ENCODE measurements at places on chromosomes 5 and 9.

DNA sequence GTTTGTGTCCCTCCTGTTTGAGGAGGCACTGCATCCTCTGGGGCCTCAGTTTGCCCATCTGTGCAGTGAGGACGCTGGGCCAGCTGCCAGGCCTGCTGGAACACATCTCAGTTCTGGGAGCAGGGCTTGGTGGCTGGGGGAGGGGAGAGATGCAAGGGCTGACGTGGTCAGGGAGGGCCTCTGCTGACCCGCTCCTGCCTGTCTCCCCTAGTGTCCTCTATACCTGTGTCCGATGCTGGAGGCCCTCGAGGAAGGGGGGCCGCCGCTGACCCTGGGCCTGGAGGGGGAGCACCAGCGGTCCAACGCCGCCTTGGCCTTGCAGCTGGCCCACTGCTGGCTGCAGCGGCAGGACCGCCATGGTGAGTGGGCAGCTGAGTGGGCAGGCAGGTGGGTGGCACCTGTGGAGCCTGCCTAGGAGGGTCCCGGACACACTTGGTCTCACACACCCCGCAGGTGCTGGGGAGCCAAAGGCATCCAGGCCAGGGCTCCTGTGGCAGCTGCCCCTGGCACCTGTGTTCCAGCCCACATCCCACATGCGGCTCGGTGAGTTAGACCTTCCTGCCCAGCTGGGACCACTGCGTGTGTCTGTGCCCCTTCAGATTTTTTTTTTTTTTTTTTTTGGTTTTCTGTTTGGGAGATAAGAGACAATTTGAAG, 5.8 kb downstream of the FPGS start:
- no peak for DNase-seq

GRCh38 chr5:127878174-127878750, 175.1 kb downstream of the CCDC192 start:
- DNase-seq = peak; percentile 54

DNA sequence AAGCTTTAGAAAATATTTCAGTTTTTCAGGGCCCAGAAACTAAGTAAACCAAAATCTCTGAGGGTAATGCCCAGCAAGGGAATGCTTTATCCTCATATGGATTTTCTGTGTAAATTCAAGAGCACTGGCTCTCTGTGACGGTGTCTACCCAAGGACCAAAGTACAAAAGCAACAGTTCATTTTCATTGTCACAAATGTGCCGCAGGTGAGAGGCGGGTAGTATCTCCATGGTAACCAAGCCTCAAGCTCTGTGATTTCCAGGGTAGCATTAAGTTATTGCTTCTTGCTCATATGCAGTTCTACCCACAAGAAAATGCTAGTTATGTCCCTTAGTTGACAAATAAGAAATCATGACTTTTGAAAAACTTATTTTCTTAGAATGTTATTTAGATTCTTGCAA, 164.3 kb downstream of the MTRR start:
- DNase-seq = no peak

GRCh38 chr9:19493174-19493811, 84.5 kb downstream of the ACER2 start:
- peak; percentile 68 for DNase-seq

- no peak for DNase-seq
Observed at GRCh38 chr5:139394654-139395566, at the start of gene PROB1. Gene PROB1 (minus strand): TSS chr5:139395104. CDS start chr5:139395081, 23 bp downstream.

DNA sequence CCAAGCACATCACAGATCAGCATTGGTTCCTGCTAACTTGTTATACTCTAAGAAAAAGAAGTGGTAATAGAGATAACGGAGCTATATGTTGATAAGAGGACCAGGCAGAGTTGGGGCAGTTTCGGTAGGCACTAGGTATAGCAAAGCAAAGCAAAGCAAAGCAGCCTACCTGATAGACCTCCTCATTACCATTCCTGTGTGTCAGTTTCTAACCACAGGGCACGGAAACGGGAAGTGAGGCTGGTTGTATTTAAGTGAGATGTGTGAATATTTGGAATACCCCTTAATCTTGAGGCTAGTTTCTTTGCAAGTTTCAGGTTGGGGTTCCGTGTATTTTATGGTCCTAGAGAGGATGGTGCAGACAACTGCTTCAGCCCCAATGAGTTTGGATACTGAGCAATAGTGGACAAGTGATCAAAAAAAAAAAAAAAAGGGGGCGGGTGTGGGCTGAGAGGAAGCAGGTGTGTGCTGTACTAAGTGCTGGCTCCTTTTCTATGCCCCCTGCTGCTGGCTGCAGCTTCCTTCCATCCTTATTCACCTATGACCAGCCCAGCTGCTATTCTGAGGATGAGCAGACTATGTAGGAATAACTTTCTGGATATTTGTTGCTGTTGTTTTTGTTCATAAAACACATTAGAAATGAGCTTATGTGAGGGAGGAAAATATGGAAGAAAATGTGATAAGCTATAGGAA, 183.3 kb downstream of the SH3GL2 start:
- no peak for DNase-seq

GRCh38 chr9:97179616-97180015, 127.8 kb upstream of the CCDC180 start:
- DNase-seq = no peak

DNA sequence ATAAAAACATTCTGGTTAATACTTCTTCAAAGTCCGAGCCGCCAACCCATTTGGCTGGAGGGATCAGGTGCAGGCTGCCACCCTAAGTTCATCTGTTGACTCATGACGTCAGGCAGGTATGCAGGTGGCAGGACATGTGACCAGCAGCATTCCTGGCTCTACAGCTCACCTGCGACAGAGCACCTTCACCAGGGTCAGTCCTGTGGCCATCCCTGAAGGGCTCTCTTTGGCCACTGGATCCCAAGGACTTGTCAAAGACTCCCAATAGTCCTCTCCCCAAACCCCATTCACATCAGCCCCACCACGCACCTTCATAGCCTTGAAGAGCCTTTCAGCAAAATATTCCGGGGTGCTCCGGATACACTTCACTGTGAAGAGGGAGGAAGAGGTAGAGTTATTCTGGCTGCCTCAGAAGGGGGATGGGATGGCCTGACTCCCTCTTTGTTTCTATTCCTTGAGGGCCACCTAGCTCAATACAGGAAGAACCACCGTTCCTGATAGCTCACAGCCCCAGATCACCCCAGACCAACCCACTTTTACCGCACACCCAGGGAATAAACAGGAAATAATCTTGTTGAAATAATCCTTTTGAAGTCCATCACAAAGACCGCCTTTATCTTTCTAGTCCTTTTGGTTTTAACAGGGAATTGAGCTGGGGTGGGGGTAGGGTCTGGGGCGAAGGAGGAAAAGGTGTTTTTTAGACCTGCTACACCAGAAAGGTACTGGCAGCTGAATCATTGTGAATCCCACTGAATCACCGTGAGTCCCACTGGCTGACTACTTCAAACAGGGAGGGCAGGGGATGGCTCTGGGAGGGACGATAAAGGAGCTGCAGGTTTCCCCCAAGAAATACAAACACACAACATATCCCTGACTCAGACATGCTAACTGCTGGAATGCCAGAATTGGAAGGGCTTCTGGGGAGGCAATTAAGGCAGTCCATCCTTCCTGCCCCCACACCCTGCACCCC, 26.4 kb downstream of the ANXA6 start:
- no peak for DNase-seq
